Activated T-cell treated with anti-CD3 and anti-CD28 coated beads, Interleukin-2, amount 50 U/mL, for 72 hours (primary cell): ENCODE measurements at places on chromosomes 4 and X. TPM values are rescaled to one million over a fixed set of nuclear protein-coding genes. Genes with fewer than 3 reads are reported as not detected.
A peak's percentile ranks its signal among the peaks of the same experiment; 100 is the strongest.

CRMP1 gene
- total RNA-seq, result not detected

- H3K36me3 ChIP-seq, result no peaks in the 10 kb centered on the region
- DNase-seq, result no peak
- no peak overlapping the region for H3K4me3 ChIP-seq
These were observed 52.6 kb downstream of the CPZ start for GRCh38 chr4:8644966-8645752.

- no peaks in the 10 kb centered on the region for H3K27me3 ChIP-seq
- no peak overlapping the region for H3K4me3 ChIP-seq
- no peaks in the 10 kb centered on the region for H3K4me1 ChIP-seq
- no peak for DNase-seq
- H3K36me3 ChIP-seq, result no peaks in the 10 kb centered on the region
These were observed 56.4 kb downstream of the PHKA2 start for GRCh38 chrX:18927558-18927957.

GRCh38 chr4:120070196-120070595, 3.5 kb upstream of the MAD2L1 start:
- H3K4me3 ChIP-seq, result no peak overlapping the region
- no peaks in the 10 kb centered on the region for H3K27me3 ChIP-seq
- H3K4me1 ChIP-seq, result peaks cover 35% of the 10 kb centered on the region

- DNase-seq, result no peak
- H3K4me3 ChIP-seq, result no peak overlapping the region
- no peaks in the 10 kb centered on the region for H3K4me1 ChIP-seq
- H3K36me3 ChIP-seq, result no peaks in the 10 kb centered on the region
These were observed 92.7 kb downstream of the WFS1 start for GRCh38 chr4:6362243-6362885.

DNA sequence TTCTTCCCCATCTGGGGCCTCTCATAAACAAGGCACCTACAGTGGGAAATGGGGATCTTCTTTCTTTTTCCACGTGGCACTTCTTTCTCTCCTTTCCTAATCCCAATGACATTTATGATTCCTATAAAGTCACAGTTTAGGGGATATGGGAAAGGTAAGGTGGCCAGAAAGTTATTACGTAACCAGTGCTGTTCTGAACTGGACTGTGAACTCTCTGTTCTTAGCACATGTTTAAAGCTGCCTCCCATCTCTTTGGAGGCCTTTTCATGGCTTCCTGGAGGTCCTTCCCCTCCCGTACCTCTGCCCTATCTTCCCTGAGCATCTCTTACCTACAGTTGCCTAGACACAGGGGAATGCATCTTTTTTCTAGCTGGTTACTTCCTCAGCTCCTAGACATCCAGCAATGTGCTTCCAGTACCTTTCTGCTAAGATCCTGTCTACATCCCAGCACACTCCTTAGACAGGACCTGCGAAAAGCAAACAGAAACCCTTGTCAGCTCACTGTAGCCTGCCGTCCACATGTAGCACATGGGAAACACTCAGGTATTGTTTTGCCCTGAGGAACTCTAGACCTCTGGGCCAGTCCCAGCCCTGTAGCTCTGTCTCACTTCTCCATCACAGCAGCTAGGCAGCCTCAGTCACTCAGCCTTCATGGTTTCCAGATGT, 195.4 kb downstream of the NWD2 start:
- DNase-seq, result no peak
- no peak overlapping the region for H3K27ac ChIP-seq
- H3K36me3 ChIP-seq, result no peaks in the 10 kb centered on the region
- H3K27me3 ChIP-seq, result peaks cover 29% of the 10 kb centered on the region
- no peak overlapping the region for H3K4me3 ChIP-seq

GRCh38 chr4:90403781-90404180, 276.6 kb downstream of the CCSER1 start:
- H3K36me3 ChIP-seq, result no peaks in the 10 kb centered on the region
- H3K27me3 ChIP-seq, result no peaks in the 10 kb centered on the region
- H3K27ac ChIP-seq, result no peak overlapping the region
- no peak for DNase-seq

DNA sequence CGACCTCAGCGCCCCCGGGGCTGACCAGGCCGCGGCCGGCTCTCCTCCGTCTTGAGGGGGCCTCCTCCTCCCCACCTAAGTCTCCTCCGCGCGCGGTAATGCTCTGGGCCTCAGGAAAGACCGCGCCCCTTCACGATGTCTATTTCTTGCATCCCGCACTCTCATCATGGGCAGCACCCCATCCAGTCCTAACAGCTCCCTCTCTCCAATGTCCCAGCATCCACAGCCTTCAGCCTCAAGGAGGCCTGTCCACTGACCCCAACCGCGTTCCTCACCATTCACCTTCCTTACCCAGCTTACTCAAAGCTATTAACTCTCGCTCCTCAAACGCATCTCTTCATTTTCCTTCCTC, 77.5 kb downstream of the MAGED4 start:
- H3K27me3 ChIP-seq, result peaks cover 36% of the 10 kb centered on the region
- H3K4me1 ChIP-seq, result peaks cover 19% of the 10 kb centered on the region
- peak overlapping the region; percentile 96 for H3K27ac ChIP-seq
- no peak for DNase-seq
- no peaks in the 10 kb centered on the region for H3K36me3 ChIP-seq
- peak overlapping the region; percentile 86 for H3K4me3 ChIP-seq

GRCh38 chr4:98482847-98483806, 175.3 kb downstream of the TSPAN5 start:
- H3K36me3 ChIP-seq, result peaks cover 9% of the 10 kb centered on the region
- peaks cover 93% of the 10 kb centered on the region for H3K4me1 ChIP-seq
- peak overlapping the region; percentile 80 for H3K4me3 ChIP-seq
- peak; percentile 69 for DNase-seq
- H3K27ac ChIP-seq, result peak overlapping the region; percentile 95

- peak; percentile 34 for DNase-seq
- no peak overlapping the region for H3K4me3 ChIP-seq
- H3K36me3 ChIP-seq, result peaks cover 11% of the 10 kb centered on the region
- no peaks in the 10 kb centered on the region for H3K27me3 ChIP-seq
These were observed 75.0 kb downstream of the PTTG2 start for GRCh38 chr4:38034986-38035882.

DNA sequence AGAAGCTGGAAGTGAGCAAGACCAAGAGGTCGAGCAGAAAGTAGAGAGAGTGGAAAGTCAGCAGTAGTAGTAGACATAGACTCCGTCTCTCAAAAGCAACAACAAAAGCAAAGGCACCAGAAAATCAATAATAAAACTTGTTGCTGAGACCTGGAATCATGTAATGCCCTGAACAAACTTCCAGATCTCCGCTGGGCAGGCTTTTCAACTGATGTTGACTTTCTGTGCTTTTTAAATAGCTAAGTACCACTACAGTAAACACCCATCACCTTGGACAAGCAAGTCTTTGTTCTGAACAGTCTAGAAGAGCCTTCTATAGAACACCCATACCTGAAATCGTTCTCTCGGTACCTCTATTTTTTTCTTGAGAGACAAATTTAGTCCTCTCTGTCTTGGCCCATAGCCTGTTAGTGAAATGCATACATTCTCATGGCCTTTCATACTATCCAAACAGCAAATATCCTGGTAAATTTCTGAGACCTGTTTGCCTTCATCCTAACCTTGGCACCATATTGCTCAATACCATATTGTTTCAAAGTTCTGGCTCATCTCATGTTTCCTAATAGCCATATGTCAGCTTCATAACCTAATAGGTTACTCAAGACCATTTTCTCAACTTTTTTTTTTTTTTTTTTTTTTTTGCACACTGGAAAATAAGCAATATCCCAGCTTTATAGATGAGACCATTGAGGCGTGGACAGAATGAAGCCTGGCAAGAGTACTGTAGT, 200.6 kb upstream of the RBPJ start:
- no peak for DNase-seq
- no peaks in the 10 kb centered on the region for H3K36me3 ChIP-seq
- H3K4me3 ChIP-seq, result no peak overlapping the region
- no peaks in the 10 kb centered on the region for H3K4me1 ChIP-seq

- DNase-seq, result peak; percentile 18
- H3K4me3 ChIP-seq, result peak overlapping the region; percentile 84
- H3K36me3 ChIP-seq, result peaks cover 11% of the 10 kb centered on the region
- peak overlapping the region; percentile 99 for H3K27ac ChIP-seq
These were observed 419 bp downstream of the ADD1 start for GRCh38 chr4:2843941-2844584.
